ENCODE measurements at places on chromosomes 5 and 9.

DNA sequence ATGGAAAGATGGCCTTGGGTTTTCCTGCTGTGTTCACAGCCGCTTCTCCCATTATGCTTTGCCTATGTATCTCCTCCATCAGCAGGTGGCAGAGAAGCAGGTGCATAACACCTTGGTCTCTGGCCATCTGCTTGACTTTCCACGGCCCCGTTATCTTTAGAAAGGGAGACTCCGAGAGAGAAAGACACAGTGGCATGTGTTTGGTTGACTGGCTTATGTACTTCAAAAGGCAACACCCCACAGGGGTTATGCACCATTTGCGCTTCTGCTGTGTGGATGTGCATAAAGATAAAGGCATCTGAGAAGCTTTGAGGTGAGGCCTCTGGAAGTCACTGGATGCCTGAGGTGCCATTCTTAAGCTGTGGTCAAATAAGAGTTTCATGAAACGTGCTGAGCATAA, 138.4 kb downstream of the EGFLAM start:
- no peak for DNase-seq

DNA sequence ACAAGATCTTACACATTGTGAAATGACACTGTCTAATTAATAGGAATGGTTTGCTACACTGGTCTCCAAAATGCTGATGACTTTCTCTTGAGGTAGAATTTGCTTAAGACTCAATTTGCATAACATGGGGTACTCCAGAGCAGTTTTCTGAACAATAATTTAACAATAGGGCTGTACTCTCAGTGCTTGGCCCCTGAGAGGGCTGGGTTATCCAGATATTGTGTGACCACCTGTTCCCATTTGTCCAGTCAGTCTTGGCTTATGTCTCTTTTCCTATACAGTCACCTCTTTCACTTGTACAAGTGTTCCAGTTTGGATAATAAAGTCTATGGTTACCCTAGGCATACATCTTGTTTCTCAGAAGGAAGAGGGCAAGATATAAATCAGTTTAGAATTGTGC, 17.9 kb downstream of the ZSWIM6 start:
- DNase-seq: no peak

DNA sequence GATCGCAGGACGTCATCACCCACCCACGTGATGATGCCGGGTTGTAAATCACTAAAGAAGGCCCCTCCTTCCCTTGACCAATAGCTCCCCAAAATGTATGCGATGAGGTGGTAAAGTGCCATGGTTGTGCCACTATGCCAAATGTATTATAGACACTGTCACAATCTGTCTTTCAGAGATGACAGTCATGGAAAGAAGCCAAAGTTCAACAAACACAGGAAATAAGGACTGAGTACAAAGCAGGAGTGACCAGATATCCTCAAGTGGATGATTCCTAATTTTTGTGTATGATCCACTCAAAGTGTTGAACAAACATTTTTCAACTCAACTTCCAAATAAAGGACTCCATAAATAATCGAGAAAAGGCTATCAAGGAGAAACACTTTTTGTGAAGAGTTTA, 12.5 kb downstream of the GLIS3 start:
- DNase-seq: no peak

GRCh38 chr9:132546148-132547051, 36.0 kb upstream of the BARHL1 start:
- DNase-seq: peak; percentile 61

DNA sequence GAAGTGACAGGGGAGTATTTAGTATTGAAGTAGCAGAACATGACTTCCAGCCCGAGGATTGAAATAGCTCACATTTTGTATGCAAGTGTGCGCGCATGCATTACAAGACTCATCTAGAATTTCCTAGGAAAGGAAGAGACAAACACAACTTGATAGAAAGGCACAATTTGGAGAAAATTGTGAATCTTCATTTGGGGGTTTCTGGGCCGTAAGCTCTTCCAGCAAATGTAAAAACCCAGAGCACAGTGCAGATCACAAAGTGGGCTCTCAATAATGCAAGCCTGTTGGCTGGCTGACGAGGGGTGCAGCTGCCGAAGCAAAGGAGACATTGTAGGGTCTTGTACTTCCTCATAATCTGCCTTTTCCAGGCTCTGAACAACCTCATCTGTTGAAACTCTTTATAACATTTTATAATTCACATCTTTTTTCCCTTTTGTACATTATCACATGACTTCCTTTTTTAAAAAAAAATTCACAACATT, 109.0 kb downstream of the BAAT start:
- DNase-seq: no peak

DNA sequence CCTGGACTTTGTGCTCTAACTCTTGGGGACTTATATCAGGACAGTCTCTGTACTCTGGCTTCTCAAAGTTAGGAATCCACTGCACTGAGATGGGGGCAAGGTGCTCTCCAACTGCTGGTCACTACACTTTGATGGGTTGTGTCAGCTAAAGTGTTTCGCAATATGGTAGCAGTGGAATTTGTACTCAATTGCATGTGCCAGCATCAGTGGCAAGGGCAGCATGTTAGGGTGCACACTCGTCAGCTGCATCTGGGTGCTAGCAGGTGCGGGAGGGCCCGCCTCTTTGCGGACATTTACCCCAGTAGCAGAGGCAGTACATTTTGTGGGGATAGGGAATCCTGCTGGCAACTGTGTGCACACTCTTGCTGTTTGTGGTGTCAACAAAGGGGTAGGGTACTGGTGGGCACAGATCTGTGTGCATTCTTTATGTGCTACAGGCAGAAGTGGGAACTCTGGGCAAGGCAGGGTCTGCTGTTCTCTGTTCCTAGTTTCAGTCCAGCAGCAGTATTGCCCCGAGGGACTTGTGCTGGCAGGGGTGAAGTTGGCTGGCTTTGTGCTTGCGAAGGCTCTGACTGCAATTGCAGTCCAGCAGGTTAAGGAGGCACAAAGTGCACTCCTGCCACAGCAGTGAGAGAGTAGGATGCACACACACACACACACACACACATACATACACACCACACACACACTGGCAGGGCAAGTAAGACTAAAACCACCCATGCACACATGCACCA, 924.8 kb upstream of the CDH9 start:
- no peak for DNase-seq

- no peak for DNase-seq
These were observed 120.7 kb upstream of the RASEF start for GRCh38 chr9:83183621-83184020.

- DNase-seq: no peak
These were observed 195.9 kb upstream of the PPP1R26 start for GRCh38 chr9:135283671-135284070.

GRCh38 chr5:154163327-154164248, 26.9 kb upstream of the GALNT10 start:
- DNase-seq: no peak

DNA sequence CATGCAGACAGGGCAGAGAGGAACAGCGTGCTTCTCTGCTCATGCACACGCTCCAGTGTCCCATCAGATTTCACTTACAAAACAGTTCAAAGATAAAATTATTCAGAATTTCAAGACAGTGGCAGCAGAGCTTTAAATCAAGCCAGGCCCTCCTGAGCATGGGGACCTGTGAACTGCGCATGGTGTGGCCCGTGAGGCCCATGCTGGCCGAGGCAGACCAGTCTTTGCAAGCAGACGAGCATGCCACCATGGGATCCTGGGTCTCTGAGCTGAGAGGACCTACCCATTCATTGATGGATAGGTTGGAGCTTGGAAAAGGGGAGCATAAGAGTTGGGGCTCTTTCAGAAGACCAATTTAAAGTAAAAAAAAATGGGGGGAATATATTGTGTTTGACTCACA, 35.0 kb upstream of the SAP30L start:
- DNase-seq: no peak

GRCh38 chr5:180286-180918, 10.9 kb upstream of the LRRC14B start:
- DNase-seq: no peak

- DNase-seq: no peak
These were observed 40.7 kb downstream of the VCAN start for GRCh38 chr5:83512061-83512745.

DNA sequence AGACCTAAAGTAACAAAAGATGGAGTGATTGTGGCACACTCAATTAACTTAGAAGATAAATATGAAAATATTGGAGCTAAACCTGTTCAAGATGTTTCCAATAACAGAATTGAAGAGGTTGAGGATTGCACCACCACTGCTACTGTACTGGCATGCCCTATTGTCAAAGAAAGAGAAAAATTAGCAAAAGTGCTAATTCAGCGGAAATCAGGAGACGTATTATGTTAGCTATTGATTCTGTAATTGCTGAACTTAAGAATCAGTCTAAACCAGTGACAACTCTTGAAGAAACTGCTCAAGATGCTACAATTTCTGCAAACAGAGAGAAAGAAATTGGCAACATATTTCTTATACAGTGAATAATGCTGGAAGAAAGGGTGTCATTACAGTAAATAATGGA, 754.4 kb downstream of the CDH18 start:
- DNase-seq: no peak

- no peak for DNase-seq
These were observed 11.1 kb upstream of the GLE1 start for GRCh38 chr9:128493424-128493823.

- no peak for DNase-seq
These were observed 38.0 kb upstream of the ADAM19 start for GRCh38 chr5:157613385-157614245.

GRCh38 chr9:119367683-119368075, 1.6 kb downstream of the BRINP1 start:
- no peak for DNase-seq

DNA sequence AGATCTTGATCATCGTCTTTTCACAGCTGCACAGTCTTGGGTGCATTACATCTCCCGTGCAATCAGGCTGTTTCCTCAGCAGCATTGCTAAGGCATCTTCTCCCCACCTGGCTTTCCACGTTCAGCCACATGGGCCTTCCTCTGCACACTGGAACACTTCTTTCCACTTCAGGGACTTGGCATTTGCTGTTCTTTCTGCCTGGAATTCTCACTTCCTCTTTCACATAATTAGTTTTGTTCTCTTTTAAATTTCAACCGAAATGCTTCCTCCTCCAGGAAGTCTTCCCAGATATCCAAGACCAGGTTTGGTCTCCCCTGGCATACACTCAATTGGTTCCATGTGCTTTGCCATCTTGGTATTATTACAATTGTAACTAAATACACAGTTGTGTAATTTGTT, 43.8 kb downstream of the WHRN start:
- peak; percentile 33 for DNase-seq

DNA sequence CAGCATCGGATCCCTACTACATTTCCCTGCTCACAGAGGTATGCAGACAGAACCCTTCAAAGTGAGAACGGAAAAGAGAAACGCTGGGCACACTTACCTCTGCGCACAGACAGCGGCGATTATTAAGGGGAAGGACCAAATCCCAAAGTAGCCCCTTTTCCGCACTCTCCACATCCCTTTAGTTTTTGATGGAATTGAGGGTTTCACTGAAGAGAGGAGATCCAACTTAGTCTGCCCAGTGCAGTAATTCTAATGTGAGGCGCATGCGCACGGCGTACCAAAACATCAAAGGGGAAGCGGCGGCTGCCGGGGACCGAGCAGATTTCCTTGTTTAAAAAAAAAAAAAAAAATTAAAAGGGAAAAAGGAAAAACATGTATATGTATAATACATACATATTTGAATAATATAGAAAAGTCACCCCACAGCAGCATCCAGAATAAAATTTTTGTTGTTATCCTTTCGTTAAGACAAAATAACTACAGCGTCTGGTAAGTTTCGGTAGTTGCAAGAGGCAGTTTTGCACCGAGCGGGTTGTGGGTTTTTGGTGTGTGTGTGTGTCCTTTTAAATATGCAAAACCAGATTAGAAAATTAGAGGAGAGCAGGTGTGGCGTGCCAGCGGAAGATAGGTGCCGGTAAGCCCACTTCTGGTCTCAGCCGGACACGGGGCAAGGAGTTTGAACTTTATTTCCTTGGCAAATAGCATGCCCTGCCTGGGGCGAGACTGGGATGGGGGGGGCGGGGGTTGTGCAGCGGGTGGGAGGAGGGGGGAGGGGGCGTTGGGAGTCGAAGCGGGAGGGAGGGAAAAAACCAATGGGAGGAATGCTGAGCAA, at the start of gene GABRB2:
GABRB2 (minus strand) TSS at position 256 of the 832 bp plus-strand sequence; CDS start at position 174, 82 bp downstream.
- DNase-seq: no peak

DNA sequence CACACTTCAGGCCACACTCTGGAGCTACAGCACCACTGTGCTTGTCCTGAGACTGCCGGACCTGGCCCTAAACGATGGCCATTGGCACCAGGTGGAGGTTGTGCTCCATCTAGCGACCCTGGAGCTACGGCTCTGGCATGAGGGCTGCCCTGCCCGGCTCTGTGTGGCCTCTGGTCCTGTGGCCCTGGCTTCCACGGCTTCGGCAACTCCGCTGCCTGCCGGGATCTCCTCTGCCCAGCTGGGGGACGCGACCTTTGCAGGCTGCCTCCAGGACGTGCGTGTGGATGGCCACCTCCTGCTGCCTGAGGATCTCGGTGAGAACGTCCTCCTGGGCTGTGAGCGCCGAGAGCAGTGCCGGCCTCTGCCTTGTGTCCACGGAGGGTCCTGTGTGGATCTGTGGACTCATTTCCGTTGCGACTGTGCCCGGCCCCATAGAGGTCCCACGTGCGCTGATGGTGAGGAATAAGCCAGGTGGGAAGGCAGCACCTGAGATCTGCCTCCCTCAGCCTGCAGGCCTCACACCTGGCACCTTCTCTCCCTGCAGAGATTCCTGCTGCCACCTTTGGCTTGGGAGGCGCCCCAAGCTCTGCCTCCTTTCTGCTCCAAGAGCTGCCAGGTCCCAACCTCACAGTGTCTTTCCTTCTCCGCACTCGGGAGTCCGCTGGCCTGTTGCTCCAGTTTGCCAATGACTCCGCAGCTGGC, 14.7 kb downstream of the CRB2 start:
- DNase-seq: no peak

GRCh38 chr9:87267251-87268070, 230.2 kb upstream of the DAPK1 start:
- DNase-seq: no peak

DNA sequence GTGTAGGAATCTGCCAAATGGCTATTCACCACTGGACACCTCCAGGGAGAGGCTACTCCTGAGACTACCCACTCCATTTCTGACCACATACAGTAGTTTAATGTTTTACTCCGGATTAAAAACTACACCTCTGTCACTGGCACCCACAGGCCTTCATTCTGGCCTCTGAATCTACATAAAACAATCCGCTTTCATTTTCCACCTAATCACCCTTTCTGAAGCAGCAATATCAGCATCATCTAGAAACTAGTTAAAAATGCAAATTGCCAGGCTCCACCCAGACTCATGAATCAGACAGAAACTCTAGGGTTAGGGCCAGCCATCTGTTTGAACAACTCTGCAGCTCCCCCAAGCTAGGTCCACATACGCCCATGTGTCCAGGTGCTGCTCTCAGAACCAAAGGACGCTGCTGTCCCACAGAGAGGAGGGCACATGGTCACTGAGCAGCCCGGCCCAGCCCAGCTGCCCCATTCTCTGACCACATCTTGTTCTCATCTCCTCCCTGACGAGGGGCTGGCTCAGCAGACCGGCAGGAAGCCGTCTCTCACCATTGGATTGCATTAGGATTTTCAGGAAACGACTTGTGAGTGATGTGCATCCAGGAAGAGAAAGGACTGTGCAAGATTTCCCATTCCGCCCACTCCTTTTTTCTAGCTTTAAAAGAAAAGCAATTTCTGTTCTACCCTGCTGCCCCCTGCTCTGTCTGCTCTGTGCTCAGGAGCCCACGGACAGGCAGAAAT, 34.7 kb downstream of the ADAM19 start:
- DNase-seq: peak; percentile 83
